ENCODE measurements at places on chromosomes 11 and 22.
A peak's percentile ranks its signal among the peaks of the same experiment; 100 is the strongest.

GRCh38 chr11:93493252-93493897 lies 49.8 kb downstream of the SMCO4 start:
- DNase-seq = no peak

DNA sequence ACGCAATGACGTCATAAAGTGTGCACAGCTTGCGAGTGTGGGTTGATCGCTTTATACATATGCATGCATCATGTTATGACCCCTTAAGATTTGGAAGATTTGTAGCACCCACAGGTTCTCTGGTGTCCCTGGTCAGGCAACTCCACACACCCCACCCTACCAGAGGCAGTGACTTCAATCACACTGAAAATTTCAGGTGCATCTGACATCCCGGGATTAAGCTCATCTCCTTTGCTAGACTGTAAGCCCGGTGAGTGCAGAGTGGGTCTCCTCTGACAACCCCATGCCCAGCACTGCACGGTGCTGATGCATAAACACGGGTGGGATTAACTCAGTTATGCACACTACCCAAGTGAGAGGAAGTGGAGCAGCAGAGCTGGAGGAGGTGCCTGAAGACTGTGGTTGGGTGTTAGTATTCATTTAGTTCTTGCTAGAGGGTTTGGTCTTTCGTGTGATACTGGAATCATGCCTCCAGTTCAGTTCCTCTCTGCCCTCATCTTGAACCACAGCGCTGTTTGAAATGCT lies 6.5 kb downstream of the ARSA start:
- DNase-seq = no peak

GRCh38 chr11:63598556-63598955 lies 15.7 kb downstream of the PLAAT3 start:
- DNase-seq = no peak

GRCh38 chr11:120057028-120057330 lies 80.9 kb downstream of the TRIM29 start:
- no peak for DNase-seq

GRCh38 chr22:23889620-23890019 lies 4.6 kb upstream of the MIF start:
- no peak for DNase-seq

GRCh38 chr11:21896216-21896615 lies 296.7 kb upstream of the ANO5 start:
- no peak for DNase-seq

- DNase-seq = no peak
Observed at GRCh38 chr11:20566591-20567434, 32.6 kb upstream of the SLC6A5 start.

DNA sequence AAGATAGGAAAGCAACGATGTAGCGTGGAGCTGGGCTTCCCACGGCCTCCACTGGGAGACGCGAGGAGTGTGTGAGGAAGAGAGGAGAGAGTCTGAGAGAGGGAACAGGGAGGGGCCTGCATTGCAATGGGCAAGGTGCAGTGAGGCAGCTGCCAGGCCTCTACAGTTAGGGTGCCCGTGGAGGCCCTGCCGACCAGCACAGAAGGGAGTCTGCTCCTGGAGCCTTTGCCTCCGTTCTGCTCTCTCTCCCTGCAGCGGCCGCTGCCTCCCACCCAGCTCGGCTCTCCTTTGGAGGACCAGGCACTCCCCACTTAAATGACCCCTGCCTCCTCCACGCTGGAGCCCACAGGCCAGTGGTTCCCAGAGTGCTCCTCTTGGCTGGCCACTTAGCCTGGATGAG lies 181.7 kb downstream of the EFCAB6 start:
- no peak for DNase-seq

GRCh38 chr11:69204246-69204940 lies 48.7 kb downstream of the SMIM38 start:
- no peak for DNase-seq

GRCh38 chr22:37018086-37018814 lies 997 bp downstream of the TST start:
- no peak for DNase-seq

- no peak for DNase-seq
Observed at GRCh38 chr11:106369224-106369623, 291.8 kb downstream of the AASDHPPT start.

- no peak for DNase-seq
Observed at GRCh38 chr11:74000307-74001133, 8.4 kb downstream of the UCP3 start.

- DNase-seq = peak; percentile 59
Observed at GRCh38 chr22:42270510-42271190, at the start of gene TCF20. TSS of gene TCF20 (minus strand) at chr22:42270653. CDS start at chr22:42215305, 55,348 bp downstream.

DNA sequence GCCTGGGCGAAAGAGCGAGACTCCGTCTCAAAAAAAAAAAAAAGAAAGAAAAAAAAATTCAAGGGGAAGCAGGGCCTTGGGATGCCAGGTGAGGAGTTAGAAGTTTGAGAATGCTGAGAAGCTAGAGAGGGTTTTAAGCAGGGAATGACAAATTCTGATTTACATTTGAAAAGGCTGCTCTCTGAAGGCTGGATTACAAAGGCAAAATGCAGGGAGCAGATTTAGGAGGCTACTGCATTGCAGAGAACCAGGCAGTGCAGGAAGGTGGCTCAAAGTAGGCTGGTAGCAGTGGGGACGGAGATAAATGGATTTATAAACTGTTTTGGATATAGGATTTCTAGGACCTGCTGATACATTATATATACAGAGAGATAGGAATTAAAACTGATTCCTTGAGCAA lies 66.6 kb downstream of the KCNC1 start:
- no peak for DNase-seq

GRCh38 chr11:113531575-113532451 lies 56.6 kb upstream of the DRD2 start:
- no peak for DNase-seq

DNA sequence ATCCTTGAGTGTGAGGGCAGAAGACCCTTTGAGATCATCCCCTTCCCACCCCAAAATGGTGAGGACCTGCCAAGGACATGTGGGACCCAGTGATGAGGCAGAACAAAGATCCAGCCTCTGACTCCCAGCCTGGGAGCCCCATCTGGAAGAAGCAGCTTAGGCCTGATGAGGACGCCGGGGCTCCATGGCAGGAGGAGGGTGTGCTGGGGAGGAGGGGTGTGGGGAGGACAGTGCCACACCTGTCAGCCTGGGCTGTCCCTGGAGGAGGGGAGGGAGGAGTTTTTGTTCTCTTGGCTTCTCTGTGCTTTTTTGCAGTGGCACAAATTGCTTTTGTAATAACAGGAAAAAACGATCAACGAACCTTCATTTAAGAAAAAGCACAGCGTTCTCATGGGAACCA lies 44.4 kb upstream of the DAGLA start:
- DNase-seq = no peak

DNA sequence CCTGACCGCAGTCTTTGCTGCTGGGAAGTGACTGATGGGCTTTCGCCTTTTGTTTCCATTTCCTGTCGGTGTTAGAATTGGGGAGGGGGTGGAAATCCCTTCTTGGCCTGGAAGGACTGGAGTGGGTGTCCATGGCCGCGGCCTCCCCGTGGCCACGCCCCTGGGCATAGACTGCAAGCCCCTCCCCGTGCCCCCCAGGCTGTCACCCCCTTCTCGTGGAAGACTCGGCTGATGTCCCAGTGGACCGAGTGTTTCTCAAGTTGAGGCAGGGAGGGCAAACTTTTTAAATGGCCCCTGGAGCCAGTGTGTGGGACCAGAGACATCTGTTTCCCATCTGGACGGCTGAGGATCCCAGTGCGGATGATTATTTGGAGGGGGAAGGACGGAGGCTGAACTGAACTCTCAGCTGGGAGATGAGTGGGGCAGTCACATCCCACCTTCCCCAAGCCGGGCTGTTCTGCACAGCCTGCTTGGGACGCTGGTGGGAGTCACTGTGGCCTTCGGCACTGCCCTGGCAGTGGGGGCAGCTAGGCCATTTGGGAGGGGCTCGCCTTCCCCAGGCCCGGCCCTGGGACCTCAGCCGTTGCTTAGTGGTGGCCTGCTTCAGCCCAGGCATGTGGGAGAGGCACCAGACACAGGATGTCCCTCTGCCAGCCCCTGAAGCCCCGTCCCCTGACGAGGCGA lies 1.6 kb downstream of the CD81 start:
- DNase-seq = no peak

DNA sequence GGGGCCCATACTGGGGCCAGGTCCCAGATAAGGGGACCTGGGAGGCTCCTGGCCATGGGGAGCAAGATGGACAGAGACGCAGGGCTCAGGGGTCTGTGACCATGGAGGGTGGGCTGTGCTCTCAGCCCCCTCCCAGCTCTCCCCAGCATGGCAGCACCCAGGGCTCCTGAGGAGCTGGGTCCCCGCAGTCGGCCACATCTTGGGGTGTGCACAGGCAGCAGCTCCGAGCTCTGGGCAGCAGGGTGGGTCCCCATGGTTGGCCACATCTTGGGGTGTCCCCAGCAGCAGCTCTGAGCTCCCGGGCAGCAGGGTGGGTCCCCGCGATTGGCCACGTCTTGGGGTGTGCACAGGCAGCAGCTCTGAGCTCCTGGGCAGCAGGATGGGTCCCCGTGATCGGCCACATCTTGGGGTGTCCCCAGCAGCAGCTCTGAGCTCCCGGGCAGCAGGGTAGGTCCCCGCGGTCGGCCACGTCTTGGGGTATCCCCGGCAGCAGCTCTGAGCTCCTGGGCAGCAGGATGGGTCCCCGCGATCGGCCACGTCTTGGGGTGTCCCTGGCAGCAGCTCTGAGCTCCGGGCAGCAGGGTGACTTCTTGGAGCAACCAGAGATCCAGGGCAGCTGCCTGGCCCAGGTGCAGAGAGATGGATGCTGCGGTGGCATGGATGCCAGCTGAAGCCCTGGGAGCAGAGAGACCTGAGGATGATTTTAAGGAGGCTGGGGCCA lies 18.3 kb upstream of the MUC5B start:
- no peak for DNase-seq

DNA sequence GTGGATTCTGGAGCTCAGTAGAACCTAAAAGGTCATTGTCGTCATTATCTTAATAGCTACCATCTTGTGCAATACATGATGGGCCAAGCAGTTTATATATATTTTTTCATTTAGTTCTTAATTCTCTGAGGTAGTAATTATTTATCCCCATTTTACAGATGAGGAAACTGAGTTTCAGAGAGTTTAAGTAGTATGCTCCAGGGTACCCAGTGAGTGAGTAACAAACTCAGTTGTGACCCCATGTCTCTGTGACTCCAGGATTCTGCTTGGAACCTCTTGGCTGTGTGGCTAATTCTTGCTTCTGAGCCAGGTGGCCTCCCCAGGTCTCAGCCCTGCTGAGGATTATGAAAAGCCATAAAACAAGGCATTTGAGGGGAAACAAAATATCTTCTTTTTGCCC lies 82.6 kb downstream of the CEP164 start:
- DNase-seq = no peak

DNA sequence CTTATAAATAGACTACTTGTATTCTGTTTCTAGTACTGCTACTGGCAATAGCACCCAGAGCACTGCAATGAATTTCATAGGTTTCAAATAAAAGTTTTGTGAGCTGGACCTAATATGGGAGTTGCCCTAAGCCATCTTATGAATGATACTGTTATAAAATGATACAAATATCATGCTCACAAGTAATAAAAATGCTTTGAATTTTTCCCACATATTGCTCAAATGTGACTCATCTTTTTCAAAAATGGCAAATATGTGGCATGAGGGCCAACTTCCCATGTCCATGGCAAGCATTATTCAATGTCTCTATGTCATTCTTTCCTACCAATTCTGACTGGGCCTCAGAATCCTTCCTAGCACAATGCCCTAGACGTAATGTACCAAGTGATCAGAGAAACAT lies 137.6 kb downstream of the TRPC6 start:
- DNase-seq = no peak

DNA sequence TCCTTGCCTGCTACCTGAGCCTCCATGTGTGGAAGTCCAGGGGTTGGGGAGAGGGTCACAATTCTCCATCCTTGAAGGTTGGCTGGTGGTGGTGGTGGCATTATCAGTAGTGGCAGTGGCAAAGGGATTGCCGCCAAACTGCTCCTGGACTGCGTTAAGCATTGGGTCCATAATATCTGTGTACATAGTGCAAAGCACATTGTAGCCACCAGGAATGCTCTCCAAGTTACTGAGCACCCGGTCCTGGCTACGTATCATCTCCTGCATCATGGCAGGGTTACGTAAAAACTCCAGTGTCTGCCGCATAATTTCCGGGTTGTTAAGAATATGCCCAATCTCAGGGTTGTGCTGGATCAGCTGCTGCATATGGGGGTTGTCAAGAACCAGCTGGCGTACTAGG lies 1.2 kb downstream of the UBQLN3 start:
- no peak for DNase-seq

DNA sequence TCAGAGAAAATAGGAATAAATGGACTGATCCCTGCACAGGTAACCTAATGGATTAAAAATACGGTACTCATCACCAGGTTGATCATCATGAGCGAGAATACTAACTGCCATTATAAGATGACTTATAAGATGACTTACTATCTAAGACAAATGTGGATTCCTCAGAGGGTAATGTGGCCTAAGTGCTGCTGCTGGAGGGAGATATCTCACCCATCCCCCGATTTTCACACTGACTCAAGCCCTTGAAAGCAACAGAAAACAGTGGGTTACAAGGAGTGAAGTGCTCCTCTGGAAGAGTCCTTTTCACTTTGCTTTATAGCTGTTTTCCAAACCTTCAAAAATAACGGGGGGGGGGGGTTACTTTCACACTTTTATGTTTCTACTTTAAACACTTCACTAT lies 920 bp downstream of the TMEM218 start:
- DNase-seq = no peak

GRCh38 chr11:67670316-67671210 lies 3.9 kb downstream of the ALDH3B2 start:
- DNase-seq = no peak

DNA sequence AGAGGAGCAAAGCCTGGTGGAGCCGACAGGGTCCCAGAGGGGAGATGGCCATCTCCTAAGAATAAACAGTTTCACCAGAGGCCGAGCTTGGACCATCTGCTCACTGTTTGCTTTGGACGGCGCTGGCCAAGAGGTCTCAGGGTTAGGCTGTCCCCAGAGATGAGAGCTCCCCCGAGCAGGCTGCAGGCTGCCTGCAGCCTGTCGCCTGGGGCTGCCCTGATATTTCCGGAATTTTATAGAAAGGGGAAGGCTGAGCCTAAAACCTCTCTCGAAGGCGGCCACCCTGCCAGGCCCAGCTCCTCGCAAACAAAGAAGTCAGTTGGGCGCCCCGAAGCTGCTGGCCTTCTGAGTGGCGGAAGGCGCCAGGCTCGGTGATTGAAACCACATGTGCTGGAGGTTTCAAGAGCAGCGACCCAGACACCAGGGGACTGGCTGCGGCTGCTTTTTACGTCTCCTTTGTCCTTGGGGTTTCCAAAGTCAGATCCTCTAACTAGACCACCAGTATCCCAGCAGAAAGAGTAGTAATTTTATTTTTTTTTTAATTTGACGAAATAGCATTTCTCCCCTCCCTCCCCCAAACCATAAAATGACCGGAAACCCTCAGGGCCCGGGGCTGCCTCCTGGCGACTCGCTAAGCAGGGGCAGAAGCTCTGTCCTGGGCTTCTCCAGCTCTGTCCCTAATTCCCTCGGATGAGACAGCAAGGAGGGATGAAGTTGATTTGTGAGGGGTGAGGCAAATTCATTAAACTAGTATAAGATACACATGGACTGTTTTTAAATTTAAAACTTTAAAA lies 57.4 kb downstream of the CLMP start:
- DNase-seq = no peak

- no peak for DNase-seq
Observed at GRCh38 chr22:40560551-40560950, 76.0 kb downstream of the MRTFA start.

Measured in activated T-helper 1 cell treated with anti-CD3 and anti-CD28 coated beads, Interleukin-2, amount 50 U/mL, for 16 hours (primary cell).